ENCODE measurements at places on chromosomes 1 and 21.

- no peak for DNase-seq
These were observed 30.1 kb downstream of the SGIP1 start for GRCh38 chr1:66563941-66564630.

- no peak for DNase-seq
These were observed 29.4 kb downstream of the ZBTB18 start for GRCh38 chr1:244080343-244080929.

GRCh38 chr1:33342041-33342723 is 21.3 kb upstream of the A3GALT2 start:
- DNase-seq = no peak

- no peak for DNase-seq
These were observed 2.5 kb upstream of the PNRC2 start for GRCh38 chr1:23957096-23957495.

All from GDM1 (cell line).